ENCODE measurements at places on chromosomes 2 and 18. TPM values are rescaled to one million over a fixed set of nuclear protein-coding genes. Genes with fewer than 3 reads are reported as not detected.

GRCh38 chr2:178068823-178069454, 3.6 kb downstream of the PDE11A start:
- no peak for DNase-seq

GRCh38 chr2:170206246-170206645, 28.3 kb downstream of the MYO3B start:
- DNase-seq, result no peak

GRCh38 chr2:195737511-195738325, 80.7 kb downstream of the SLC39A10 start:
- DNase-seq, result no peak

DNA sequence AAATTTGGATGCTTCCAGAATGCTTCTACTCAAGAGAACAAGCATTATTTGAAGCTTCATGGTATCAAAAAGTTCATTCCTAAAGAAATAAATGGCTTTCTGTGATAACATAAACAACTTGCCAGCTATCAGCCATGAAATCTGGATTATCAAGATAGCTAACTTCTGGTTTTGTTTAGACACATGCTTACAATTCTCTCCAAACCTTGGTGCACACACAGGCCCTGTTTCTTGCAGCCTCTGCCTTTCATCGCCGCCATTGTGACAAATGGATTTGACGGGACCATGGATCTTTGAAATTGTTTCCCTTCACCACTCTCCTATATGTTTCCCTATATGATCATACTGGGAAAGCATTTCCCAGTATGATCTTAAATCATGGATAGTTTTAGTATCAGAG, 47.9 kb upstream of the CABLES1 start:
- DNase-seq, result no peak

GRCh38 chr2:74742471-74742870, 88.4 kb downstream of the SEMA4F start:
- DNase-seq, result no peak

DNA sequence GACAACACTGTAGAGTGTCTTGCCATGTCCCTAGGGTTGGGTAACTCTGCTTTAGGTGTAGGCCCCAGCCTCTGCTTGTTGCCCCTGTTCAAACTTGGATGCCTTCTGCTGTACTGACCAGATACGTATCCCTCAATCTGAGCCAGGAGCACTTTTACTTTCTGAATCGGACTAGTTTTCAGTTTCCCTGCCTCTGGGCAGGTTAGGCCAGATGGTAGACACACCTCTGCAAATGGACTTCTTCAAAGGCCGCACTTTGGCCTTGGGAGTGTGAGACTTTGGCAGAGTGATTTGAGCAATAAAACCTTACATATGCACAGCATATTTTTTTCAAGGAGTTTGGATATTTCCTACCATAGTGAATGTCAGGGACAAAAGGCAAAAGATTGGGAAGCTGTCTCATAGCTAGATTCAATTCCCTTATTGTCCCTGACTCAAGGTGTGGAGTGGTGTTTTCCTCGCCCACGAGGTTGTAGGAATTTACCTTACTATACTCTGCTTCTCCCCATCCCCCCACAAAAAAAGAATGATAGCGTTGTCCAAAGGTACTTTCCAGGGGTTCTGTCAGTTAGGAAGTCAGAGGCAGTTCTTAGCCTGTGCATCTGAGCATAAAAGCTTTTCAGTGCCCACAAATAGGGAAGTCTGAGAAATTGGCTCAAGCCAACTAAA, 15.3 kb upstream of the PARD3B start:
- peak; percentile 12 for DNase-seq

- DNase-seq, result no peak
Measured at GRCh38 chr2:220078439-220078838, 451.0 kb downstream of the SLC4A3 start.

DNA sequence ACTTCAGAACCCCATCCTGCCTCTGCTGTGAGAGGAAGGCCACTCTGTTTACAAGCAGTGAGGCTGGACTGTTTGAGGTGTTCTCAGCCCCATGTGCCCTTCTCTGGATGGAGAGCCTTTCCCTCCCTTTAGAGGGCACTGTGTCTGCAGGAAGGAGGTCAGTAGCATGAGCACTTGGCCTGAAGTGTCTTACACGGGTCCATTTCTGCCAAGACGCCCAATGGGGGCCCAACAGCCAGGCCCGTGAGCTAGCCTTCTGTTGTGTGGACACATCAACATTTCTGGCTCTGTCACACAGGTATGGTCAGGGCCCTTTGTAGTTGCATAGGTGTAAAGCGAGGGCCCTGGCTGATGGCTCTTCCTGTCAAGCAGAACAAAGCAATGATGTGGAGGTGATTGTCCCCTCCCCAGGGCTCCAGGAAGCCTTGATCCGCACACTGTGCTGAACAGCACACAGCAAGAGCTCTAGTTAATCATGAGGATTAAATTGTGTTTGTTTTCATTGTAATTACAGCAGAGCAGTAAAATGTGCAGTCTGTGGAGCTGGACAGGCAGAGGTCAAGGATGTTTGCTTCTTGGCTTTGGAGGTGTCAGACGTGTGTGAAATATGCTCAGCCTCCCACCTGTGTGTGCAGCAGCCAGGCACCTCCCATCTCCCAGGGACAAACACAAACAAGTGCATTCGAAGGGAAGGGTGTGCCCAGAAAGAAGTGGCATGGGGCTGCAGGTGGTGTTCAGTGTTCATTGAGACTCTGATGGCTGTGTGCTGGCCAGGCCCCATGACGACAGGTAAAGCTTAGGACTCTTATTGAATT, 132.1 kb downstream of the SH3RF3 start:
- DNase-seq, result no peak

DNA sequence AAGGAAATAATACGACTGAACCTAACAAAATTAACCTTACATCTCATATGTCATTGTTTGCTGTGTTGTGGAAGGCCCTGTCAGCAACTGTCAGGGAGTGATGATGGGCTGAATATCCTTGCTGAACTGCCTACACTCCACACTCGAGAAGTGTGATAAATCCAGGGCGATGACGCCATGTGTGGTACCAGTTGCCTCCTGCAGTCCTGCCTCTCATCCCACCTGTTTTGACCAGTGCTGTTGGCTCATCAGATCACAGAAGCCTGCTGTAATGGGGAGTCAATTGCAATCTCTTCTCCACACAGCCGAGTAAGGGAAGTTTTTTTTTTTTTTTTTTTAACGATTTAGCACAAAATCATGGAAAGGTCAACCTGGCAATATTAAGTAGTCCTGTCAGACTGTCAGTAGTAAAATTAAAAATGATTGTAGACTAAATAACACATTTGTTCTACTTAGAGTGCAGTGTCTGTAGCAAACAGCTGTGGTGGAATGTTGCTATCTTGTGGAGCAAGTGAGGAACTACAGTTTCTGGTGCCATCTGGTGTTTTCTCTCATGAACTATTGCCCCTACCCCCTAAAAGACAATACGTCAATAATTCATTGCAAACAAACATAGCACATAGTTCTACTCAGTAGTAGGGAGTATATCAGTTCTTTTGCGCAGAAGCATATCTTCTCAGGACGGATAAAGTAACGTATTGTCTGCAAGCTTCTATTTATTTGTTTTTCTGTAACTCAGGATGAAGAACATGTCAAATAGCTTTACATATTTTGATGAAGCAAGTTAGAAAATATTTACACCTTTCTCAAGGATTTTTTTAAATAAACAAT, 347.6 kb downstream of the CTNNA2 start:
- DNase-seq, result no peak

GRCh38 chr2:238927746-238928519, 80.0 kb downstream of the TWIST2 start:
- DNase-seq, result no peak

GRCh38 chr2:95356821-95357700, 45.4 kb upstream of the FAHD2A start:
- DNase-seq, result no peak

DNA sequence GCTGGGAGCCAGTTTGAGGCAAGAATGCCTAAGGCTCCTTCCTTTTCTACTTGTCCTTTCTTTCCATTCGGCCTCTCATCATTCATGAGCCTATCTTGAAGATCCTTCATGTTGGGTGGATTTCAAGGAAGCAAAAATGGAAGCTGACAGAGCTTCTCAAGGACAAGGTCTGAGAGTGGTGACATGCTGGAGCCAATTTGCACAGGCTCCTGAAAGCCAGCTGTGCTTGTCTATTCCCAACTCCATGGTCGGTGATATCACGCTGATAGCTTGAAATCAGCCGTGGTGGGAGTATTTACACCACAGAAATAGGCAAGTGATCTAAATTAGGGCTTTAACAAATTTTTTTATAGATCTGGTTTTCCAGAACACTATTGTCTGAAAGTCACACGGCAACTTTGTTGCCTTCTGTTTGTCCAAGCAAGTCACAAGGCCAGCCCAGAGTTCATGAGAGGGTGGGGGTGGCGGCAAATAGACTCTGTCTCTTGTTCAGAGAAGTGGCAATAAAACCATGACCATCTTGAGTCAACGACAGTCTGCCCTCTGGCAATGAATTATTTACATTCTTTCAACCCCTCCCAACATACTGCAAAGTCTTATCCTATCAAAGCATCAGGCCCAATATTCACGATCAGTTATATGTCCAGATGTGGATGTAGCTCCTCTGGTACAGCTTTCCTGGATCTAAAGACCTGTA, 49.9 kb upstream of the SLC35F5 start:
- no peak for DNase-seq

CXCR1 gene
- total RNA-seq, result not detected

PCARE gene
- not detected for total RNA-seq

LRRFIP1 gene
- total RNA-seq, result 104 TPM

MPV17 gene
- total RNA-seq, result 62.6 TPM

DRC1 gene
- 0.40 TPM for total RNA-seq

PLEK gene
- total RNA-seq, result 9.4 TPM

PDE11A gene
- 2.8 TPM for total RNA-seq

LYPD6B gene
- 98.5 TPM for total RNA-seq

GPD2 gene
- 35.0 TPM for total RNA-seq

LOXHD1 gene
- 0.12 TPM for total RNA-seq
